ENCODE measurements at places on chromosomes 5 and 9.
A peak's percentile ranks its signal among the peaks of the same experiment; 100 is the strongest.

DNA sequence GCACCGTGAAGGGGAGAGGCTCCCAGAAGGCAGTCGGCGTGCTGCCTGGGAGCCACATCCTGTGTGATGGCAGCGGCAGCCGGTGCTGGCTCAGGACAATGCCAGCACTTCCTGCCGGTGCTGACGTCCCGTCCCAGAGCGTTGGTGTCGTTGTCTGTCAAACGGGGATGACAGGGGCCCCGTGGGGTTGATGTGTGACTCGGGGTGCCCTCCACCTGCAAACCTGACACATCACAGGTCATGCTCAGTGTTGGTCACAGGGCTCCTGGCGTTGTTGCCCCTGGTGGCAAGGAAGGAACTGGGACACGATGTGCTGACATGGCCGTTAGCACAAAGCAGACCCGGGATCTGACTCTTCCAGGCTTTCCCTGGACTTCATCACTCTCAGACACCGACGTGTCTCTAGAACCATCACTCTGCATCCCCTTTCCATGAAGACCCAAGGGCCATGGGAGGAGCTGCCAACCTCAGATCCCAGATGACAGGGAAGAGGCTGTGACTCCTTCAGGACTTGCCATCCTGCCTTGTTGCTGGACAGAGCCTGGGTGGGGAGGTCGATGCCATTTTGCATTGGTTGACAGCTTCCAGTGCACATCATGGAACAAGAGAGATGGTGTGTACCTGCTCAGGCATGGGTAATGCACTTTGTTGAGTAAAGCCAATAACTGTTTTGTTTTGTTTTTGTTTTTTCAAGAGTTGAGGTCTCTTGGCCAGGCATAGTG lies 21.5 kb downstream of the PLPP7 start:
- DNase-seq, result no peak

- DNase-seq, result no peak
Measured at GRCh38 chr5:132463811-132464155, 26.8 kb downstream of the IRF1 start.

DNA sequence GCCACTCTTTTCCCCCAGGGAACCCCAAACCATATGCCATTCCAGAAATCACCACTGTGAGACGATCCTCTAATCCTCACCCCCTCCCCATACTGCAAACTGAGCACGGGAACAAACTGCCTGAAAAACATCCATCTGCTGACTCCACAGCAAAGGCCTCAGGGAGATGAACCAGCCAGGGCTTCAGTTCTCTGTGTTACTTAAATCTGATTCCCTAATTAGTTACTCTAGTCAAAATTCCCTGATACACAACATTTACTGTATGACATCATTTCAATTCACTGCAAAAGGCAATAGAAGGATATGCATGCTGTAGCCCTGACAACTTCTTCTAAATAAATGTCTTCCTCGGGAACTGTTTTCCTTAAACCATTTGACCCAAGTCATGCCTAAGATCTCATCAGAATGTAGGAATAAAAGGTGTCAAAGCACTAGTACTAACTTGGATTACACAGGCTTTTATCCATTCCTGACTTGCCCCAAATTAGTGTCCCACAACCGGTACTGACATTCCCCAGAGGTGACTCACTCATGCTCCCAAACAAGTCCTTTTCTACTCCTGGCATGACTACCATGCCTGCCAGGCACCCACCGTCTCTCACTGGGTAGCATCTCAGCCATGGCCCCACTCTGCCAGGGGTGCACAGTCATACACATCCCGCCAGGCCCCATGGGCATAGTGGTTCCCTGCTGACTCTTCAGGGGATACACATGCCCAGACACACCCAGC lies 35.0 kb downstream of the MTX3 start:
- DNase-seq, result no peak

DNA sequence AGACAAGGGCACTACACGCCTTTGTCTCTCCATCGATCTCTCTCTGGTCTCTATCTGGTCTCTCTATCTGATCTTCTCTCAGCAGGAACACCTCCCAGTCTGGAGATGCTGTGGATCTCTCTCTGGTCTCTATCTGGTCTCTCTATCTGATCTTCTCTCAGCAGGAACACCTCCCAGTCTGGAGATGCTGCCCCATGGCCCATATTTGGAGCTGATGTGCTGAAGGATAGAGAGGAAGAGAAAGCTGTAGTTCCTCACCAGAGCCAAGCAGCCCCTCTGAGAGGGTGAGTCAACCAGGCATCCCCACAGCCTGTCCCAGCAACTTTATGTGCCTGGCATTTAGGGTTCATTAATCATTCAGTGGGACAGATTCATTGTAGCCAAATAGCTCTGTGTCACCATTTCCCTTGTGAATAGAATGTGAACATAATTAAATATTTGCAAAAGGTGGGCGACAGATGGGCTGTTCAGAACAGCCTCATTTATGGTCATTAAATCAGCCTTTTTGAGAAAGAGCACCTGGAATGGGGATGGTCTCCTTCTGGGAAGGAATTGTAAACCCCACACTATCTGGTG lies 189.3 kb upstream of the MAST4 start:
- DNase-seq, result no peak

DNA sequence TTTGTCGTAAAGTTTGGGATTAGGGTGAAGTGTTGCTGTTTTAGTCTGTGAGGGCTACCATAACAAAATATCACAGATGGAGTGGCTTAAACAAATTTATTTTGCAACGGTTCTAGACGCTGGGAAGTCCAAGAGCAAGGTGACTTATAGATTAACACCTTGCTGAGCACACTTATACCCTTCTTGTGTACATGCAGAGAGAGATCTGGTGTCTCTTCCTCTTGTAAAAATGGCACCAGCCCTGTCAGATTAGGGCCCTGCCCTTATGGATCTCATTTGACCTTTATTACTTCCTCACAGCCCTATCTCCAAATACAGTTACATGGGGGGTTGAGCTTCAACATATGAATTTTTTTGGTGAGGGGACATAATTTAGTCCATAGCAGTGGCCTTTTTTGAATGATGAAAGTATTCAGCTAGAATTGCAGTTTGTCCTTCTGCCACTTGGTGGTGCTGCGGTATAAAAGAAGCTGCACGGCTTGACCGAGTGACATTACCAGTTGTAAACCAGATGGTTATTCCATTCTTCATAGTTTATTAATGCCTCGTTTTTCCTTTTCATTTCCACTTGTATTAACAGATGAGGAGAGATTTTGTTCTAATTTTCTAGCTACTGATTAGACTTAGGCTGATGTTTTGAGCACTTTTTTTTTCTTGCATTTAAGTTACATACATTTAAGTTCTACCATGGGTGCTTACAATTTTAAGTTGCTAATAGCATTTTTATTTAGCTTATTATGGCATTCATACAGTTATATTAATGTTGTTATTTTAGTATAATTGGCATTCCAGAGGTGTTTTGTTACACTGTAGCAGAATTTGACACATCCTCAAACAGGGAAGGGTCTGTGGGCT lies 19.4 kb downstream of the DCP2 start:
- DNase-seq, result peak; percentile 15

- DNase-seq, result no peak
Measured at GRCh38 chr5:19099195-19099594, 888.8 kb downstream of the CDH18 start.

GRCh38 chr5:125499636-125500332 lies 753.3 kb upstream of the ZNF608 start:
- DNase-seq, result no peak

GRCh38 chr5:135484674-135485086 lies 32.5 kb upstream of the TIFAB start:
- DNase-seq, result peak; percentile 66

DNA sequence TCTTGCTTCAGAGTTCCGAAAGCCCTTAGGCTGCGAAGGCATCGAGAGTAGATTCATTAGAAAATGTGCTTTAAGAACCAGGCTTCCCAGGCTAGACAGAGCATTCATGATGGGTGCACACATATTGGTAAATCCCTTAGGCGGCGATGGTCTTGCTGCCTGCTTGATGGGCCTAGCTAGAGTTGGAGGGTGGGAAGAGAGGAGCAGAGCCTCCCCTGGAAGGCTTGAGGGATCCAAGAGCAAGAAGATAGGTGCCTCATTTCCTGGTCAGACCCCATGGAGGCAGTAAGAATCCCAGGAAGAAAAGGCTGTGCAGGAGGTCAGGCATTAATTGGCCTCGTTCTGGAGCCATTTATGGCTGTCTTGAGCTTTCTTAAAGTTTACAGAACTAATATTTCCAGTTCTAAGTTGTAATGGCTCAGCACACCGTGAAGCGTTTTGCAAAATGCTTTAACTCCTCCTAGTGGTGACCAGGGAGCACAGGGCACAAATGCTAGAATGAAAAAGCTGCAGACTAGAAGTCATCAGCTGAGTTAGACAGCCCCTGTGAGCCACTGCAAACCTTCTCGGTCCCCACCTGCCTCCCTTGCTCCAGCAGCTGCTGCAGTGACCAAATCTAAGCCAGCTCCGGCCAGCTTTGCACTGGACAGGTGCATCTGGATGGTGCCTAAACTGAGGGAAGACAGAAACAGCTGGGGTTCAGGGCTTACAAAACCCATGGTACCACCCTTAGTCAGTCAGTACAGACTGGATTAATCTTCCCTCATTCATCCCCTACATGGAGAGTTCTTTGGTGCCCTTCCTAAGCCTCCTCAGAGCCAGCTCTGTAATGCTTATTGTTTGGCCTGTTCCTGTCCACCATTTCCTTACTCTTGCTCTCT lies 14.7 kb downstream of the SLC45A2 start:
- DNase-seq, result no peak

GRCh38 chr5:39775086-39775796 lies 350.5 kb upstream of the DAB2 start:
- DNase-seq, result no peak

DNA sequence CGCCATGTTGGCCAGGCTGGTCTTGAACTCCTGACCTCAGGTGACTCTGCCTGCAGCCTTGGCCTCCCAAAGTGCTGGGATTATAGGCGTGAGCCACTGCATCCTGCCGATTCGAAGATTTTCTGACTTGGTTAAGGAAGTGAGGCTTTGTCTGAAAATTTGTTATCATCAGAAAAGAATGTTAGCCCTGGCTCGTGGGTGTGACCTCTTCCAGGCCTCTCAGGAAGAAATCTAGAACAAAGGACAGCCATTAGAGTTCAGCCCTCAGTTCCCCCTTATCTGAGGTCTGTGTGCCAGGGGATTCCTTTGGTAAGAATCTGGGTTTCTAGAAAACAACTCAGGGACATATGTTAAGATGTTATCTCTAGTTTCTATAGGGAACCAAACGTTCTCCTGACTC lies 6.2 kb downstream of the OR2S2 start:
- DNase-seq, result no peak

- DNase-seq, result no peak
Measured at GRCh38 chr9:4118666-4119065, 181.2 kb downstream of the GLIS3 start.

DNA sequence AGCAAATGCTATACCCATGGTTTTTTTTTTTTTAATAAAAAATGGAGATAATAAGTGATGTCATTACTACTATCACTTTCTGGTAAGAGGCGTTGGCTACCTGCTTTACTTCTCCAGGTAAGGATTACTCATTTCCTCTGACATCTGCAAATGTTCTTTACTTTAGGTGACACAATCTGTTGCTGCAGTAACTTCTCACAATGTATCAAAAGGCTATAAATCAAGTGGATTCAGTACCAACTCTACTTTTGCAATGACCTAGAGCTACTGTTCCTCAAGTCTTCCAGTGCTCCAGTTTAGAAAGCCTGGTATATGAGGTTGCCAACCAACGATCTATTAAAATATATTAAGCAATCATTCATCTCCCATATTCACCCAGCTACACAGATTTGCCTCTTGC lies 129.1 kb downstream of the PLK2 start:
- DNase-seq, result no peak

Measured in NCI-H2107 (cell line).